Posterior cingulate gyrus (tissue), 11 donors: ENCODE measurements at places on chromosomes 1 and 21.

- no peak for DNase-seq
These were observed 9.2 kb upstream of the HHIPL2 start for GRCh38 chr1:222557148-222557547.

DNA sequence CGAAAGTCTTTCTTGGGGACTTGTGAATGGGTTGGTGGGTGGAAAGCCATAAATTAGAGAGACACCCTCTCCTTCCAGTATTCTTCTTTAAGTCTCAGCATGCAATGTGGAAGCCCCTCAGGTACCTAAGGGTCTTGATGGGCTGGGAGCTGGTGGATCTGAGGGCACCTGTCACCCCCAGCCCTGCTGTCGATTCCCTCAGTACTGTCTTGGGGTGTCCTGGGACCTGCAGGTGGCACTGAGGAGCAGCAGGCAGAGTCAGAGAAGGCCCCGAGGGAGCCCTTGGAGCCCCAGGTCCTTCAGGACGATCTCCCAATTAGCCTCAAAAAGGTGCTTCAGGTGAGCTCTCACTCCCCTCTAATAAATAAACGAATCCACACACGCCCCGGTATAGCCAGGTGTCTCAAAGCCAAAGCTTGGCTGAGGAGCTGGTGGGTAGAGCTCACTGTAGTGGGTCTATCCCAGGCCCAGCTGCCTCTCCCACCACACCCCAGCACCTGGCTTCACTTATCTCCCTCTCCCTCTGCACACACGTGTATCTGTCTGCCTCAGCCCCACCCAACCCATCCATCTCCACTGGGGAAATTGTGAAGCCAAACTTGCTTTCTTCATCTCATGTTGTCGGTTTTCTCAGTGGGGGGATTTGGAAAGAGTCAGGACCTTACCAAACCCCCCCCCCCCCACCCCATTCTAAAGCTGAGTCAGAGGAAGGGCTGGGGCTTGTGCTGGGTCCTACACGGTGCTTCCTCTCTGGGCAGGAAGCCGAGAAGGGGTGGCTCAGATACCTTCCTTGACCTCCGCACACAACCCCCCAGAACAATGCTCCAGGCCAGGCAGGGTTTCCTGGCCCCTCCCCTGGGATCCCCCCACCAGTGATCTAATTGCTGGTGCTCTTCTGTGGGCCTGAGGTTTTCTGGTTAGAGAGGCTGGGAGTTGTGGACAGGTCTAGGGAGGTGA, 1.6 kb downstream of the ADAM15 start:
- no peak for DNase-seq

- no peak for DNase-seq
These were observed 30.4 kb upstream of the GNG12 start for GRCh38 chr1:67863637-67864036.

- DNase-seq: no peak
These were observed 30.1 kb downstream of the LRIG2 start for GRCh38 chr1:113103048-113103447.

DNA sequence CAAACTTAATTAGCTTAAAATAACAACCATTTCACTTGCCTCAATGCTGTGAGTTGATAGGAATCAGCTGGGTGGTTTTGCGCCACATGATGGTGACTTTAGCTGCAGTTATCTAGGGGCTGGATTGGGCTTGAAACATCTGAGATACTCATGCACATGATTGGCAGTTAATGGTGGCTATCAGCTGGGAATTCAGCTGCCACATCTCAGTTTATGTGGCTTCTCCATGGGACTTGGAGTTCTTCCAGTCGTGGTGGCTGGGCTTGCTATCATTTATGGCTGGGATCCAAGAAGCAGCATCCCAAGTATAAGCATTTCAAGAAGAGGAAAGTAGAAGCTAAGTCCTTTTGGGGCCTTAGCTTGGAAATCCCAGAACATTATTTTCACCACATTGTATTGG, 36.4 kb downstream of the PDC start:
- no peak for DNase-seq

DNA sequence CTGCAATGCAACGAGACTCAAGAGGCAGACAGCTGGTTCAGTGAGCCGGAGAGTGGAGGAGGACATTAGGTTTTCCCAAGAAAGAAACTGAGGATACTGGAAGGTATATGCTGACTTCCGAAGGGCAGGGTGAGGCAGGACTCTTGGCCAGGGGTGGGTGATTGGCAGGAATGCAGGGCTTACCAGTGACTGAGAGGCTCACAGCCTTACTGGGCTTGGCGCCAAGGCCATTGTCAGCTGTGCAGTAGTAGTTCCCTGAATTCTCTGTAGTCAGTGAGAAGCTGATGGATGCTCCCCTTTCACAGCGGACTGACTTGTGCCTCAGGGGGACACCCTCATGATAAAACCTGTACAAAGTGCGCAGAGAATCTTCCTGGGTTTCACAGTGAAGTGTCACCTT, 9.6 kb downstream of the FCRL5 start:
- DNase-seq: peak; percentile 45

DNA sequence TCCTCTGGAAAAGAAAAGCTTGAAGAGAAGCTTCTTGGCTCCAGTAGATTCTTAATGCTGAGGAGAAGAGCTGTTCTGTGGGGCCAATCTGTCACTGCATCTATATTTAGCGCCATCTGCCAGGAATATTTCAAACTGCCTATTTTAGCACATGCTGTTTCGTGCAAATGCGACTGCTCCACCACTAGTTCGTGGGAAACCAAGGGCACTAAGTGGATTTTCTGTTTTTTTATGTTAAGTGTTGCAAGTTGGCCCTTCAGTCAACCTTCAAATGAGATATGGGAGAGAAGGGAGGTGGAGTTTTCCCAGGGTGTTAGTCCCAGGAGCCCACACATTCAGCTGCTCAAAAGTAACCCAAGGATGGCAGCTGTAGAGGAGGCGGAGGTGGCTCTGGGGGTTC, 91.9 kb downstream of the TSEN15 start:
- no peak for DNase-seq
